ENCODE measurements at places on chromosomes 11 and 22.

DNA sequence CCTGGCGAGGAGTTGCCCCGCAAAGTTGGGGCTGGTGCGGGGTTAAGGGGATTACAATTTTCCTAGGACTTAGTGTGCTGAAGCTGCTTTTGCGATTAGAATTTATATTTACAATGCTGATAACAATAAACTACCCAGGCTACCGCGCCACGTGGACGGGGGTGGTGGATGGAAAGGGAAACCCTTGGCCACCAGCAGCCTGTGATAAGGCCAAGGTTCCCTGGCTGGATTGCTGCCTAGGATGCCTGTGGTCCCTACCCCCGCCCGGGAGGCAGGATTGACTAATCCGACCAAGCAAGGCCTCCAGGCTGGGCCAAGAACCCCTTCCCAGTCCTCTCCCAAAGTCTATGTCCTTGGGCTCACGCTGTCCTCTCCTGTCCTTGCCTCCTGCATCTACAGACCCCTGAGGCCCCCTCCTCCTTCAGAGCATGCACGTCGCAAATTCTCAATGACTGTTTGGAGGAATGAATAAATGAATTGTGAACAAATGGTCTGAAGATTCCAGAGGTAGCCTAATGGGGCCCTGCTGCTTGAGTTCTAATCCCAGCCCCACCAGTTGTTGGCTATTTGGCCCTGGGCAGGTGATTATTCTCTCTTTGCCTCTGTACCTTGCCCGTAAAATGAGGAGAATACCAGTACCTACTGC, 7.6 kb upstream of the CHKA start:
- DNase-seq = no peak

DNA sequence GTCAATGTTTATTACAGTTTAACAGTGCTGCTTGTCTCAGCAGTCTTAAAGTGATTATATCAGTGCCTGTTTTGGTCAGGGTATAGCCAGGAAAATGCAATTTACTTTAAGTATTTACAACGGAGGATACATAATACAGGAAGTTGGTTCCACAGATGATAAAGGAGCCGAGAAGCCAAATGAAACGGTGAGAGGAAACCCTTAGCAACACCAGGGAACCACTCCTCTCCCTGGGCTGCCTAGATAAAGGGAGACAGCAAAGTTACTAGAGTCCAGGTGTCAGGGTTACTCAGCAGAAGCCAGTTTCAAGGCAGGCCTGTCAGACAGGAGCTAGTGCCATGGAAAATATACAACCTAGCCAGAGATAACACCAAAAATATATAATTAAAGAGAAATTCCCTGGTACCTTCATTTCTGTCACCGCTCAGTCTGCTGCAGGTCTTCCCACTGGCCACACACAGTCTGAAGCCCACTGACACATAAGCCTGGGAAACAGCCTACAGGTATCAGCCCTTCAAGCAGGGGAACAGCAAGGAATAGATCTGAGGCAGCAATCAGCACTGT, 55.5 kb downstream of the FAM76B start:
- DNase-seq = no peak

- no peak for DNase-seq
These were observed 39.1 kb downstream of the TCIRG1 start for GRCh38 chr11:68077617-68078582.

- DNase-seq = no peak
These were observed 66.0 kb downstream of the MICAL2 start for GRCh38 chr11:12176410-12176809.

All from NCI-H1930 (cell line).